ENCODE measurements at places on chromosomes 4 and X. TPM values are rescaled to one million over a fixed set of nuclear protein-coding genes. Genes with fewer than 3 reads are reported as not detected.

ZCCHC12 gene
- 0.33 TPM for total RNA-seq

FHIP1A gene
- 3.9 TPM for total RNA-seq

COL25A1 gene
- total RNA-seq: 0.33 TPM

HHIP gene
- 854 TPM for total RNA-seq

Data from vein endothelial cell (primary cell).